ENCODE measurements at places on chromosomes 5 and 9.

- DNase-seq, result no peak
These were observed 387.5 kb downstream of the PLK2 start for GRCh38 chr5:58072300-58072965.

- no peak for DNase-seq
These were observed 2269.4 kb upstream of the WWC1 start for GRCh38 chr5:166022065-166022464.

- DNase-seq, result no peak
These were observed 232.4 kb upstream of the BRINP1 start for GRCh38 chr9:119601632-119602031.

DNA sequence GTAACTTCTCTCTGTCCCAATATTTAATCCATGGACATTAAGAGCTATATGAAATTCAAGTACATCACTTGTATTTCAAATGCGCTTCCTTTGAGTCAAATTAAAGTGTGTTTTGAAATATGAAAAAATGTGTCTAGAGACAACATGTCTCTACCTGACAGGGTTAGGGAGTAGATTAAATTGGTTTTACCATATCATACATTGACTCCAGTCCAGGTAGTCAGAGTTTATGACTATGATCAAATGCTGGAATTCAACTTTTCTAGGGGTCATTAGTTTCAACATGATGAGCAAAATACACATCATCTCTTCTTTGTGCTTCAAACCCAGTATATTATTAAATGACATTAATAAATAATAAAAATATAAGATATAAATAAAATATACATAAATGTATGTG lies 259.2 kb downstream of the CDH10 start:
- DNase-seq, result no peak

GRCh38 chr5:38447786-38448185 lies 108.7 kb downstream of the LIFR start:
- DNase-seq, result no peak

- no peak for DNase-seq
These were observed 31.1 kb downstream of the UHRF2 start for GRCh38 chr9:6444128-6444527.

GRCh38 chr5:81232464-81233079 lies 550 bp upstream of the CKMT2 start:
- DNase-seq, result no peak

- no peak for DNase-seq
These were observed 1050.0 kb upstream of the CDH10 start for GRCh38 chr5:25694801-25695200.

DNA sequence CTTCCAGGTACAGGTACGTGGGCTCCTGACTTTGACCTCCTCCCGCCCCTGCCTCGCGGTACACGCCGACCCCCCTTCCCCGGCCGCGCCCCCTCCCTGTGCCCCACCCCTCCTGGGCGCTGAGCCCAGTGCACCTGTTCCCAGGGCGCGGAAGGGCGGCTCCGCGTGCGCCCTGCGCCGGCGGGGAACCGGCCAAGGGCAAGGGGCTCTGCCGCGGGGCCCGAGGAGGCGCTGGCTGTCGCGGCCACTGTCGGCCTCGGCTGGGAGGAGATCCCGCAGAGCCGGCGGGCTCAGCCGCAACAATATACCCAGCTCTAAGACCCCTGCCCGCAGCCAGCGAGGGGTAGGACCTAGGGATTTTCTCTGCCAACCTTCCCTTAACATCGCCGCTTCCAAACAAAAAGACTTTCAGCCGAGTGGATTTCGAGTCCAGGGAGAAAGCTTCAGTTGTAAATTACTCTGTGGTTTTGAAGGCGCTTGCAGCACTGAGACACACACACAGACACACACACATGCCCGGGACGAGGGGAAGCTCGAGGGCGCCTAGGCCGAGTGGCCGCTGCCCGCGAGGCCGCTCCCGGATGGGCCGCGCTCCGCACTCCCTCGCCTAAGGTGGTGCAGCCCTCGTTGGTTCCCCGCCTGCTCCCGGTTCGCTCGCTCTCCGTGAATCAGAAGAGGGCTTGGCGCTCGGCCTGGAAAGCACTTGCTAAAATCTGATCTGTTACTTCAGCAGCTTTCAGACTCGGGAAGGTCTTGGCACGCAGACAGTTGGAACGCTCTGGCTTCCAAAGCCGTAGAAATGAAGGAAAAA lies 1.2 kb downstream of the FGF18 start:
- peak; percentile 23 for DNase-seq

DNA sequence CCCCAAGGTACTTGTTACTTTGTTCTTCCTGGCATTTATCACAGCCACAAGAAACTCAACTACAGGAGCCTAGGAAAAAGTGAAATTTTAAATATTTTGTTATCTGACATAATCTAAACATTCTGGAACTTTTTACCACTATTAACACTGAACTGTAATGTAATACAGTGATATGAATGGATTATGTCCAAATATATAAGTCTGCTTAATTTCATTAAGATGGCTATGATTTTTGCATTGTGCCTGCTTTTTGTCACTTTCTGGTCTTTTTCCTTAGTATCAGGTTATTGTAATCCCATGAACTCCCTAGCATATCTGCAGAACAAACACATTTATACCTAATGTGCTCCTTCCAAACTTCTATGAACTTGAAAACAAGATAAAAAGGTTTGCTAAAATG lies 35.8 kb downstream of the PJA2 start:
- no peak for DNase-seq
